WTC11 (cell line): ENCODE measurements at places on chromosomes 12 and 14.

DNA sequence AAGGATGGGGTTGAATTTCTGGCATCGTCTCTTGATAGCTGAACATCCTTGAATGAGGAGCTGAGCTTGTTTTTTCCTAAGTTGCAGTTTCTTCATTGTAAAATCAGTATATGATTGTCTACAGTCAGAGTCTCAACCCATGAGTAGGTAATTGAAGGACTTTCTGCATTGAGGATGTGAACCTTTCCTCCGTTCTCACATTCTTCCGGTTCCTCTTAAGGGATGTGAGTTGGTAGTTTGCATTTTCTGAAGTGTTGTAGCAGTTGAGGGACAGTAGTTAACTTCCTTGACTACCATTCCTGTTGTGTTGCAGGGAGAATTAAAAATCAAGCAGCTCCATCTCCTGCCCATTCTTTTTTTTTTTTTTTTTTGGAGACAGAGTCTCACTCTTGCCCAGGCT, 19.1 kb downstream of the TPCN1 start:
- H3K27ac ChIP-seq = peak overlapping the region; percentile 64
- DNase-seq = no peak
- no peaks in the 10 kb centered on the region for H3K27me3 ChIP-seq
- H3K4me1 ChIP-seq = peaks cover 40% of the 10 kb centered on the region
- peaks cover 29% of the 10 kb centered on the region for H3K36me3 ChIP-seq

- H3K4me3 ChIP-seq = no peak overlapping the region
- peaks cover 9% of the 10 kb centered on the region for H3K36me3 ChIP-seq
- peak; percentile 30 for DNase-seq
- H3K27me3 ChIP-seq = peaks cover 23% of the 10 kb centered on the region
- H3K4me1 ChIP-seq = peaks cover 26% of the 10 kb centered on the region
Measured at GRCh38 chr12:4037747-4038312, 164.6 kb upstream of the PARP11 start.

DNA sequence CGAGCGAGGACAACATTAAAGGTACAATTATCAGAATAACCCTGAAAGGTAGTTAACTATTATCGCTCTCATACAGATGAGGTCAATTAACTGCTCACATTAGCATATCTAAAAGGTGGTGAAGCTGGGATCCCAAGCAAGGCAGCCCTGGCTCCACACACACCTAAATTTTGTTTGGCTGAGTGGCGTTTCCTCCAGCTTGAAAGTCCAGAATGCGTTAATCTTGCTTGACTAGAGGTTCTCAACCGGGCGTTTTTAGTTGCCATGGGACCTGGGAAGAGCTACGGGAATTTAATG, 531 bp downstream of the DLGAP5 start:
- H3K4me3 ChIP-seq = peak overlapping the region; percentile 98
- no peaks in the 10 kb centered on the region for H3K27me3 ChIP-seq
- H3K27ac ChIP-seq = peak overlapping the region; percentile 95
- peaks cover 25% of the 10 kb centered on the region for H3K4me1 ChIP-seq

DNA sequence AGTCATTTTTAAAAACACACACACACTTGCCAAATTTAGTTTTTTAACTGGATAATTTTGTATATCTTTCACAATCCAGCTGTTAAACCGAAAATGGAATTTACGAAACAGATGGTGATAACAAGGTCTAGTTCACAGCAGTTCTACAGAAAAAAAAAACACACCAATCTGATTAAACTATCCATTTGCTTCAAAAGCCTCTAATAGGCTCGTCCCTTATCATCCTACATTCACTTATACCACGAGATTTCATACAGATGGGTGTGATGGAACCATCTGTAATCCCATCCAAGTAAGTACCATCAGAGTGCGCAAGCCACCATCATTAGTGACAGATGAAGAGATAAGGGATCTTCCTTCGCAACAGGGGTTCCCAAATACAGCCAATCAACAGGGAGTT, 20.1 kb downstream of the GCH1 start:
- no peak overlapping the region for H3K4me3 ChIP-seq
- peaks cover 10% of the 10 kb centered on the region for H3K4me1 ChIP-seq
- H3K36me3 ChIP-seq = no peaks in the 10 kb centered on the region
- no peak for DNase-seq
- no peak overlapping the region for H3K27ac ChIP-seq
- H3K27me3 ChIP-seq = no peaks in the 10 kb centered on the region

DNA sequence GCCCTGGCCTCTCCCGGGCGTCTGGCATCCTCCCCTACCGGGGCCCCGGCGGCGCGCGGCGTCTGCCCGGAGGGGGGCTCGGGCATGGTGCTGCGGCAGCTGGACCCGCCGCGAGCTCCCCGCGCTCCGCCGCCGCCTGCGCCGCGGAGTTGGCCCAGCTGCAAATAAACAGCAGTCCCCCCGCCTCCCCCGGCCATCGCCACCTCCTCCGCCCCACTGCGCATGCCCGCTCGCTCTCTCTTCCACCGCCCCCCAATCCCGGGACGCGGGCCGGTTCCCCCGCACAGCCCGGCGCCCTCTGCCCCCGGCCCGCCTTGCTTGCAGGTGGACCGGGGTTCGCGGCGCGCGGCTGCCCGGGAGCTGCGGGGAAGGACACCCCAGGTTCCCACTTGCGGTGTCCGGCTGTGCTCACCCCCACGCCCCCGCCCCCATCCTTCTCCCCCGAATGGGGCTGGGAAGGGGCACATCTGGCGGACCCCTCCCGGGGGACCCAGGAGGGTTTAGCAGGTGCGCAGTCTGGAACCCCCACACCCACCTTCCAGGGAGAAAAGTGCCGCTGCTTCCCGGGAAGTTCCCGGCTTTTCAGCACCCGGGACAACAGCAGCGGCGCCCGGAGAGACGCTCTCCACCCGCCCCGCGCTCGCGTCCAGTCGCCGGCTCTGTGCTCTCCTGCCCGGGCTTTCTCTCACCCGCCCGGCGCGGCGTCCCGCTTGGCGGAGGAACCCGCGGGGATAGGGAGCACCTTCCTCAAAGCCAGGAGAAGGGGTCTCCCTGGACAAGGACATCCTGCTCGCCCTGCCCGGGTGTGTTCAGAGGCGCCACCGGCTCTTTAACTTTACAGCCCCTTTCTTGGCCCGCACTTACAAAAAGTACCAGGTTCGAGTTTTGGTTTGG, at the start of gene TMTC1:
Gene TMTC1, minus strand, starts transcription at position 170 of the 894 bp plus-strand sequence. CDS start 191 bp downstream, outside the sequence.
- no peak within 1 kb of the TSS for H3K27ac ChIP-seq
- peaks cover 17% of the 10 kb centered on the region for H3K36me3 ChIP-seq
- peaks cover 29% of the 10 kb centered on the region for H3K4me1 ChIP-seq
- H3K27me3 ChIP-seq = peaks cover 17% of the 10 kb centered on the region

- H3K4me1 ChIP-seq = peaks cover 19% of the 10 kb centered on the region
- H3K36me3 ChIP-seq = no peaks in the 10 kb centered on the region
- no peak overlapping the region for H3K27ac ChIP-seq
- DNase-seq = no peak
Measured at GRCh38 chr14:92391726-92392125, 68.8 kb downstream of the SLC24A4 start.

DNA sequence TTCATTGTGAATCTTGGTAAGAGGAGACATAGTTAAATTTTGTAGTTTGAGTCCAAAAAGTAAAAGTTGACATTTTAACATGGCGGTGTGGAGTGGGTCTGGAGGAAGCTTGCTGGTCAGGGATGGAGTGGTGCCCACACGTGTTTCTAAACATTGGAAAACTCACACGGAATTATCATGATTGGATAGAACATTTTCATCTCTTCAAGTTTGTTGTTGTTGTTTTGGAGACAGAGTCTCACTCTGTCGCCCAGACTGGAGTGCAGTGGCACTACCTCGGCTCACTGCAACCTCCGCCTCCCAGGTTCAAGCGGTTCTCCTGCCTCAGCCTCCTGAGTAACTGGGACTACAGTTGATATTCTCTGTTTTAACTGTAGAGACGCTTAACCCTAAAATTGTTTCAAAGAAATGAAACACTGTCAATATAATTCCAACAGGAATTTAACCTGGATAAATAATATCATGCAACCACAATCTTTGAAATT, 502 bp upstream of the MBIP start:
- H3K4me1 ChIP-seq = peaks cover 22% of the 10 kb centered on the region
- peak overlapping the region; percentile 97 for H3K27ac ChIP-seq
- H3K27me3 ChIP-seq = peaks cover 18% of the 10 kb centered on the region

DNA sequence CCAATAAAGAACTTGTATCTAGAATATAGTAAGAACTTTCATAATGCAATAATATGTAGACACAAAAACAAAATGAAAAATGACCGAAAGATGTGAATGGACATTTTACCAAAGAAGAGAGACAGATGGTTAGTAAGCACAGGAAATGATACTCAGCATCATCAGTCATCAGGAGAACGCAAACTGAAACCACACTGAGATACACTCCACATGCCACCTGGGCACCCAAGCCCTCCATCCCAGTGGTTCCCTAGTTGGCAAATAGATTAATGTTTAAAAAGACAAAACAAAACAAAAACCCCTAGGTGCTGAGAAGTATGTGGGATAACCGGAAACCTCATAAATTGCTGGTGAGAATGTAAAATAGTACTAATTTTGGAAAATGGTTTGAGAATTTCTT, 26.8 kb upstream of the VPS33A start:
- no peaks in the 10 kb centered on the region for H3K36me3 ChIP-seq
- no peaks in the 10 kb centered on the region for H3K4me1 ChIP-seq
- H3K27ac ChIP-seq = no peak overlapping the region
- DNase-seq = no peak
- no peaks in the 10 kb centered on the region for H3K27me3 ChIP-seq

GRCh38 chr12:90299121-90299520, 590.5 kb upstream of the ATP2B1 start:
- H3K27me3 ChIP-seq = no peaks in the 10 kb centered on the region
- no peak overlapping the region for H3K27ac ChIP-seq
- no peaks in the 10 kb centered on the region for H3K36me3 ChIP-seq
- H3K4me3 ChIP-seq = no peak overlapping the region
- no peak for DNase-seq

DNA sequence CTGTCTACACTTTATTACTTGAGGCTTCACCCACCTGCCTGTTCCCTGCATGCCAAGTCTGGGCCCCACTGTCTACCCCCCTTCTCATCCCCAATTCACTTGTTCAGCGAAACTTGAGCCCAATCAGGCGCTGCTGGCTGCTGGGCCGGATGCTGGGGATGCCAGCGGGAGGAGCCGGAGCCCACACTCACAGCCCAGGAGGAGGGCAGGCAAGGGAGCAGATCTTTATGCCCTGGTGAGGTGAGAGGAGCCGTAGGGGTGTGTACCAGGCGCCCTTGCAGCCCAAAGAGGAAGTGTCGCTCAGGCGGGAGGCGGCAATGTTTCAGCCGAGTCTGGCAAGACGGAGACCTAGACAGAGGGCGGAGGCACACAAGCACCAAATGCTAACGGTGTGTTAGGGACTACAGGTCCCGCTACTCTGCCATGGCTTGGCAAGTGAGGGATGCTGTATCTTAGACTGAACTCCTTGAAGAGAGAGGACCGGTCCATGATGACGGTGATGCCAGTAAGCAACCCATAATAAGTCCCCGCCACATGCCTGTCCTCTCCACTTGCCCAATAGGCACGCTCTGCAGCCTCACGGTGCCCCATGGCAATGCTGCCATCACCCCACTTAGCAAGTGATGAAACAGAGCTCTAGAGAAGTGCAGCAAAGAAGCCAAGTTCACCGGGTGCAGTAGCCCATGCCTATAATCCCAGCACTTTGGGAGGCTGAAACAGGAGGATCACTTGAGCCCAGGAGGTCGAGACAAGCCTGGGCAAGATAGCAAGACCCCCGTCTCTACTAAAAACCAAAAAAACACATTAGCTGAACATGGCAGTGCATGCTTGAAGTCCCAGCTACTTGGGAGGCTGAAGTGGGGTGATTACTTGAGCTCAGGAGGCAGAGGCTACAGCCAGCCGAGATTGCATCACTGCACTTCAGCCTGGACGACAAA, 41.6 kb downstream of the LRRC74A start:
- no peaks in the 10 kb centered on the region; the same call in 1 of the 2 replicates for H3K27me3 ChIP-seq
- H3K36me3 ChIP-seq = no peaks in the 10 kb centered on the region
- no peak for DNase-seq
- no peak overlapping the region for H3K4me3 ChIP-seq
- H3K4me1 ChIP-seq = peaks cover 25% of the 10 kb centered on the region
- no peak overlapping the region for H3K27ac ChIP-seq

DNA sequence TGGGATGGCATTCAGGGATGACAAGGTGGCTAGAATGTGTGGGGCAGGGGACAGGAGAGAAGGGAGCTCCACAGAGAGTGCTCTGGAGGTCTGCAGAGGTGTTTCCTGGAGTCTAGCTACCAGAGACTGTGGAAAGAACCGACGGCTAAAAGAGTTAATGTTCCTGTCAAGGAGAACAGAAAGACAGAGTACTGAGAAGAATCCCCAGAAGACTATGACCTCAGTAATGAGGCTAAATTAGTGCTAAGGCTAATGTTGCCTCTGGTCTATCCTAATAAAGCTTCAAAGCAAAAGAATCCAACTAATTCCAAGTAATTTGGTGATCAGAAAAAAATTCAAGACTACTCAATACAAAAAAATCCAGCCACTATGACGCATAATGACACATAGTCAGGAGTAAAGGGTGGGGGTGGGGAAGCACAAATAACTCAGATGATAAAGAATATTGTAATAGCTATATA, 44.7 kb downstream of the FERMT2 start:
- no peak for DNase-seq
- H3K4me1 ChIP-seq = peaks cover 31% of the 10 kb centered on the region
- peak overlapping the region; percentile 60; the same call in 1 of the 2 replicates for H3K27ac ChIP-seq
- H3K4me3 ChIP-seq = no peak overlapping the region

DNA sequence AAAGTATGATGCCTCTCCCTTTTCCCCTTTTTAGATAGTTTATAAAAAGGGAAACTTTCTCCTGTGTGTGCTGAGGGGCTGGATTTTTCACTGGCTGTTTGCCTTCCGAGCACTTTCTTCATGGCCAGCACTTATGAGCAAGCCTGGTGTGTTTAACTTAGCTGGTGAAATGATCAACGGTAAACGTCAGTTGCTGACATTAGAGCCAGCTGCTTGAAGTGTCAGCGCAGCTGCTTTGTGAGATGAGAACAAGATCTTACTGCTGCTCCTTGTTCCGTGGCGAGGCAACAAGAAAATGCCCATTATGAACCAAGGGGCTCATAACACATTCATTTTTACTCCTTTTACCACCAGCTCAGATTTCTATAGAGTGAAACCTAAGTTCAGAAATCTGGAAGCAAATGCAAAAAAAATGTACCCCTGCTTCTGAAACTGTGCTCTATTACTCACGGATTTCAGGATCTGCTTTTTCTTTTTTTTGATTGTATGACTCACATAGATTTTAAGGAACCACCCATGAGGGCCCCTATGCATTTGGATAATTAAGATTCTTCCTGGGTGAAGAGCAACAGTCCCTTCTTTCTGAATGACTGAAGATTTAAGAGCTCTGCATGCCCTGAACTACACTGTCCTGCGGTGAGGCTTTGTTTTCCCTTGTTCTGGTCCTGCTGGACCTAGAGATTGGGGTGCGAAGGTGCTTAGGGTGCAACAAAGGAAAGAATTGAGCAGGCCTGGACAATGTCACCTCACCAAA, 74.3 kb upstream of the CPM start:
- peaks cover 25% of the 10 kb centered on the region for H3K4me1 ChIP-seq
- DNase-seq = no peak
- H3K27ac ChIP-seq = peak overlapping the region; percentile 63
- peak overlapping the region; percentile 17; the same call in 1 of the 2 replicates for H3K4me3 ChIP-seq
- H3K36me3 ChIP-seq = no peaks in the 10 kb centered on the region

GRCh38 chr14:89184952-89185351, 232.1 kb downstream of the FOXN3 start:
- peaks cover 33% of the 10 kb centered on the region for H3K4me1 ChIP-seq
- no peak for DNase-seq
- H3K36me3 ChIP-seq = peaks cover 19% of the 10 kb centered on the region
- H3K27me3 ChIP-seq = no peaks in the 10 kb centered on the region
- H3K27ac ChIP-seq = peak overlapping the region; percentile 16; the same call in 1 of the 2 replicates
- H3K4me3 ChIP-seq = no peak overlapping the region
